Right renal cortex interstitium (tissue), 3 donors: ENCODE measurements at places on chromosomes 3 and 15.

DNA sequence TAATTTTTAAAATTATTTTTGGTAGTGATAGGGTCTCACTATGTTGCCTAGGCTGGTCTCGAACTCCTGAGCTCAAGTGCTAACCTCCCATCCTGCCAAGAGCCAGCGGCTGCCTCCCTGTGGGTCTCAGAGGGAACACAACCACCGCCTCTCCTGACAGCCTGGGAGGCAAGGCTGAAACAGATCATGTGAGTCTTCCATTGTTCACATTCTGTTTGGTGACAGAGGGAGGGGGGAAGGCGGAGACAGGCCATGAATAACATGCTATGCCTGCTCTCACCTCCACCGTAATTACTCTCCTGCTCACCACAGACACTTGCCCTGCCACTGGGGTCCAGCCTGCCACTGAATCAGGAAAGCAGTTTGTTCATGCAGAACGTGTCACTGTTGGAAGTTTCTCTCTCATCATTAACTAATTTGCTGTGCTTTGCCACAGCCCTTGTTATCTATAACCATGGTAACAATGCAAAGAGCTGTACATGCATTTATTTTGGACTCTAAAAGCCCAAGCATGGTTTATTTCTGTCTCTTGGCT, 78.4 kb upstream of the RASGRF1 start:
- DNase-seq = no peak

GRCh38 chr15:45442507-45443135, 64.3 kb upstream of the GATM start:
- DNase-seq = no peak

DNA sequence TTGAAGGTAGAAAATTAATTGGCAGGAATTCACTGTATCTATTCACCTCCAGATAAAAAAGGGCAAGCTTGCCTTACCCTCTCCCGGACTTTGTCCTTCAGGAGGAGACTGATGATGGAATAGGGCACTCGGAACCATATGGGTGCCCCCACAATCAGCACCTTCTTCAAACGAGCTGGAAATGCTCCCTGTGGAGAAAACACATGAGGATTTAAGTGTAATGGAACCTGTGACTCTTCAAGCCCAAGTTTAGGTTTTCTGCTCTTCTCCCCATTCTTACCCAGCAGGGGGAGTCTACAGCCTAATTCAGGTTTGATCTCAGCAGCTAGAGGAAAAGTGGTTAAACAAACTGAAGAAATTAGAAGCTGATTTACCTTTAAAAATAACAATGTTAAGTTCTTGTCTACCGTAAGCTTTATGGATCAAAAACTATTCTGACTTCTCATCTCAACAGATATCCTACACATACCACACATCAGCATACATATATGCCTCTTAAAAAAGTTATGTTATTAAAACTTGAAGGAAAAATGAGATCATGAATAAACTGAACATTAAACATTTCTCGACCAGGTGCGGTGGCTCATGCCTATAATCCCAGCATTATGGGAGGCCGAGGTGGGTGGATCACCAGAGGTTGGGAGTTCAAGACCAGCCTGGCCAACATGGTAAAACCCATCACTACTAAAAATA, 57.5 kb upstream of the SIN3A start:
- no peak for DNase-seq

- no peak for DNase-seq
These were observed 57.5 kb downstream of the MFSD1 start for GRCh38 chr3:158859362-158859761.

DNA sequence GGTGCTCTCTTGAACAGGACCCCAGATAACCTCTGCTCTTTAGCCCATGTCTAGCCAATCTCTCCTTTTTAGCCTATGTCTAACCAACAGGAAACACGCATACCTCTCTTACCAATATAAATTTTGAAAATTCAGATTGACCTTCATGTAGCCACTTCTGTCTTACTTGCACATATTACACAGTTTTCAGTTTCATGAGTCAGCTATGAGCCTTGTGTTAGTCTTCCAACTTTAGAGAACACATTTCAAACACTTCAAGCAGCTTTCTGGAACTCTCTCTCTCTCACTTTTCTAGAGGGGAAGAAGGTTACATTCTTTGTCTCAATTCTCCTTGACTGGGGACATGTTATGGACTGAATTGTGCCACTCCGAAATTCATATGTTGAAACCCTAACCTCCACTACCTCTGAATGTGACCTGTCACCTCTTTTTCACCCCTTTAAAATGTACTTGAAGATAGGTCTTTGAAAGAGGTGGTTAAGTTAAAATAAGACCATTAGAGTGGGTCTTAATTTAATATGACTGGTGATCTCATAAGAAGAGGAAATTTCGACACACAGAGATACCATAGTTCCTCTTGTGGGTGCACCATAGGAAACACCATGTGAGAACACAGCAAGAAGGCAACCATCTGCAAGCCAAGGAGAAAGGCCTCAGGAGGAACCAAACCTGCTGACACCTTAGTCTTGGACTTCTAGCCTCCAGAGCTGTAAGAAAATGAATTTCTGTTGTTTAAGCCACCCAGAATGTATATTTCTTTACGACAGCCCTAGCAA, 480.3 kb upstream of the ALCAM start:
- DNase-seq = no peak

- DNase-seq = no peak
These were observed 222.3 kb upstream of the EIF1B start for GRCh38 chr3:40086890-40087883.

GRCh38 chr3:4596612-4597011, 103.5 kb downstream of the ITPR1 start:
- DNase-seq = no peak

GRCh38 chr3:98918586-98918985, 17.1 kb upstream of the DCBLD2 start:
- DNase-seq = no peak

- no peak for DNase-seq
These were observed 113.1 kb downstream of the ZNF621 start for GRCh38 chr3:40637906-40638305.

DNA sequence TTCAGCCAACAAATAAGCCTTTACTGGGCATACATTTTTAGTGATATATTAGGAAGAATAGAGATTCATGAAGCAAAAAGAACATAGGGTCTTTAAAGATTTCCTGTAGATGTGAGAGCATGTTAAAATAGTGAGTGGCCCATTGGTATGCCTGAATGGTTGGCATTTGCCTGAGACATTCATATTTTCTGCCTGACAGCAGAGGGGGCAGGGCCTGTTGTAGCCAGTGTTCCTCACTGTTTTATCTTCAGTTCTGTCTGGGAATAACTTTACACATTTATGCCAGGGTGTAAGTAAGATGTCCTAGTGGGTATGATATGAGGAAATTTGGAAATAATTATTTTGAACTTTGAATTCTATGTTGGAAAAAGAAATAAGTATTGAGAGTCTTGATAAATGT, 704.7 kb upstream of the ARPP21 start:
- DNase-seq = no peak

DNA sequence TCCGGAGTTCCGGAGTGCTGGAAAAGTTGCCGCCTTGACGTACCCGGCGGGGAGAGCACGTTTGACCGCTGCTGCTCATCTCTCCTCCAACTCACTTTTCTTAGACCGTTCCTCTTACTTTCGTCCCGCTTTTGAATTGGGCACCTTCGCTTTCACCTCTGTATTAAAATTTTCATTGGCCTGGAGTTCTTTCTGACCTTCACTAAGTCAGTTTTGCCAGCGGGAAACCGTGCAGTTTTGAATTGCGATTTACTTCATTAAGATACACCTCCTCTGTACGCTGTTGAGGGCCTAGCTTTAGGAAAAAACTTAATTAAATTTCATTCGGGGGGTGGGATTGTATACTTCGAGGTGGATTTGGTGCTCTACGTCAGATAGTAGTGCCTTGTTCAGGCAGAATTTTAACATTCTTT, 1.3 kb downstream of the GMPS start:
- DNase-seq = peak; percentile 32

GRCh38 chr3:140443073-140443472, 234.8 kb upstream of the TRIM42 start:
- no peak for DNase-seq

GRCh38 chr15:56817321-56818080, 84.2 kb upstream of the ZNF280D start:
- no peak for DNase-seq

GRCh38 chr15:60477916-60478565, 901 bp downstream of the ICE2 start:
- peak; percentile 39 for DNase-seq

GRCh38 chr3:188877381-188877780, 294.4 kb upstream of the TPRG1 start:
- DNase-seq = no peak

- no peak for DNase-seq
These were observed 1.6 kb downstream of the FBXO22 start for GRCh38 chr15:75905231-75905630.

DNA sequence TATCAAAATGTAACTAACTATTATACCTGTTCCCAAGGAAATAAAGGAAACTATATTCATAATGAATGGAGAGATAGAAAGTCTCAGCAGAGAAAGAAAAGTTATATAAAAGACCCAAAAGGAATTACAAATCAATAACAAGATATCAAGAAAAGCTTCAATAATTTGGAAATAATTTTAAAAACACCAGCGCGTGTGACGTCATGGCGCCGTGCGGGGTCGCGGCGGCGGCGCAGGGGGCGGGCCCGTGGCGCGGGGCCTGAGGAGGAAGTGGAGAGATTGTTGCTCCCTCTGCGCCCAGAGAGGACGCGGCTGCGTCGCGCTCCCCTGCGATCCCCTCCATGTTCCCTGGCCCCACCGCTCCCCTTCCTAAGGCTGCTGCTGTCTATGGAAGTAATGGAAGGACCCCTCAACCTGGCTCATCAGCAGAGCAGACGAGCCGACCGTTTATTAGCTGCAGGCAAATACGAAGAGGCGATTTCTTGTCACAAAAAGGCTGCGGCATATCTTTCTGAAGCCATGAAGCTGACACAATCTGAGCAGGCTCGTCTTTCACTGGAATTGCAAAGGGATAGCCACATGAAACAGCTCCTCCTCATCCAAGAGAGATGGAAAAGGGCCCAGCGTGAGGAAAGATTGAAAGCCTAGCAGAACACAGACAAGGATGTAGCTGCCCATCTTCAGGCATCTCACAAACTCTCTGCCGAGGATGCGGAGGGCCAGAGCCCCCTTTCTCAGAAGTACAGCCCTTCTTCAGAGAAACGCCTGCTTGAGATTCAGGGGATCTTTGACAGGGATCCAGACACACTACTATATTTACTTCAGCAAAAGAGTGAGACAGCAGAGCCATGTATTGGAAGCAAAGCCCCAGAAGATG, 4.1 kb downstream of the XCR1 start:
- no peak for DNase-seq

DNA sequence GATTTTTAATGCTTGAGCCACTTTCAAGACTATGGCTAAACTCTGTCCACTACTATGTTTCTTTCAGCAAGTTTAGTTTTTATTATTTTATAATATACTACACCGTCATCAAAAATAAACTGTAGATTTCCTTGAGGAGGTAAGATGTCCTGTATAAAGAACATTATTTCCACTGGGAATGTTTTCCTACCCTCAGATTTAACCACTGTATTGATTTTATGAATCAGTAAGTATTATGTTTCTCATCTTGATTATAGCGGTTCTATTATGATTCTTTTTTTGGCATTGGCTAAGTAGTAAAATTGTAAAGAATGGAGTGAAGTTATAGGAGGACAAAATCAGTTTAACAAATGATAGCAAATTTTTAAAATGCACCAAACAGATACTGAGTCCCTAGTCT, 44.4 kb downstream of the ADAM10 start:
- no peak for DNase-seq

DNA sequence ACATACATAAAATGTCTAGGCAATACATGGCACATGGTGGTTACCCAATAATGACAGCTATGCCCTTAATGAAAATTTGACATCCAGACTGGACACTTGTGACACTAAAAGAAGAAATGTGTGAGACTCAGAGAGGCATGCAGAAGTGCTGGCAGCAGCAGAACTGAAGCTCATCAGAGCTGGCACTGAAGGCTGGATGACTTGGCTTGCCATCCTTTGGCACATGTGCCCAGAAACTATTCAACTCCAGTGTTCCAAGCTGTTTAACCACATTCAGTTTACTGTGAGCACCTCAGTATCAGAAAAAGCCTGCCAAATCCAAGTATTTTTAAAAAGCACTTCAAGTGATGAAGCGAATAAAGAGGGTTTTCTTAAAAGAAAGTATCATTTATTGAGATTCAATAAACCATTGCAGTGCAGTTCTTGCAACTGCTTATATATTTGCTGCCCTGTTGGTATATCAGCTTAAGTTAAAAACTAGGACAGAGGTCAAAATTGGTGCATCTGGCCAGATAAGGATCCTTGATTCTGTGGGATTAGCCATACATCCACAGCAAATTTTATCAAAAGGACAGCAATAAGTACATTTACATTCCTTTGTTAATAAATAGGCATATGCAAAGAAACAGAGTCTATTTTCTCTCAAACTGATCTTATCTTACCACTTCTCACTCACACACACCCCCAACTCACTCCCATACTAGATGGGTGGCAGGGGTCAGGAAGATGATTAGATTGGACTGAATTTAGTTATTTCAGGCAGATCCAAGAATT, 15.8 kb downstream of the IGSF11 start:
- no peak for DNase-seq

DNA sequence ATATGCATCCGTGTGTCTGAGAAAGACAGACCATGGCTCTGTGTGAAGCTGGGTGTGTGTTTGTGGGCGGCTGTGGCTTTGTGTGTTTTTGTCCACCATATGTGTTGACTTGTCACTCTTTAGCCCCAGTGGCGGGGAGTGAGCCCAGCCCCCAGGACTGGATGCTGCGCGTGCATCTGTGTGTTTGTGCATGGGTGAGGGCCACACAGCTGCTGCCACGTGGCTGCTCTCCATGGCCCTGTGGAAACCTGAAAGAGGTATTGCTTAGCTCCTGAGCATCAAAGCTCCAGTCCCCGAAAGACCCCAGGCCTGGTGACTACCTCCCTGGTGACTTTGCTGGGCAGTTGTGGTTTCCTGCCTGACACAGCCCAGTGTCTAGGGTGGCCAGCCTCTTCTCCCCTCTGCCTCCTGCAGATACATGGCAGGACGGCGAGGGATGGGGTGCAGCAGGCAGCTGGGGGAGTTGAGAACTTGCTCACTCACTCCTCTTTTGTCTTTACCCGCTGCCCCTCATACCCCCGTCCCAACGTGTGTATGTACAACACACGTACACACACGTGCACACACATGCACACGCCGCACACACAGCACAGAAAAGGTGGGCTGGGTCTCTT, 6.5 kb downstream of the EPHB3 start:
- no peak for DNase-seq

- no peak for DNase-seq
These were observed 10.1 kb upstream of the SETD5 start for GRCh38 chr3:9387322-9387655.

DNA sequence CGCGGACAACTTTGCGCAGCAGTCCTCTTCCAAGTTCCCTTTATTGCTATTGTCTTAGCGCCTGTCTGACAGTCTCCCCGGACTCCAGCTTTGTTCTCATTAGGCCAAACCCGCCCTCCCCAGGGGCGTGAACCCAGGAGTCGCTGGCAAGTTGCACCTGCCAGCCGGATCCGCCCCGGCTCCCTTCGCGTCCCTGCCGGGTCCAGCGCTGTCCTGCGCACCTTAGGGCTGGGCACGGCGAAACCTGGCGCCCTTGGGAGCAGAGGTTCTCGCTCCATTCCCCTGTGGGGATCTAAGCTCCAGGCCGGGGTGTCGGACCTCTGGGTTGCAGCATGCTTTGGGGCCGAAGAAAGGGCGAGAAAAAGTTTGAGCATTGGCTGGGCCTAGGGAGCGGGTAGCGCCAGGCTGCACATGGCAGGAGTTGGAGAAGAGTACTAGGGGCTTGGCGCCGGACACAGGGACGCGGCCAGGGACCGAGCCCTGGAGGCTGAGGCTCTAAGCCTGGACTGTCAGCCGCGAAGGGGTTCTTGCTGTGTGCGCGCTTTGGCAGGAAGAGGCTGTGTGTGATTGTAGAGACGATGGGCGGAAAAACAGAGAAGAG, 335.1 kb upstream of the THRB start:
- no peak for DNase-seq

- no peak for DNase-seq
These were observed 67.7 kb downstream of the STT3B start for GRCh38 chr3:31600431-31600830.
